ENCODE measurements at places on chromosomes 12 and 14.

DNA sequence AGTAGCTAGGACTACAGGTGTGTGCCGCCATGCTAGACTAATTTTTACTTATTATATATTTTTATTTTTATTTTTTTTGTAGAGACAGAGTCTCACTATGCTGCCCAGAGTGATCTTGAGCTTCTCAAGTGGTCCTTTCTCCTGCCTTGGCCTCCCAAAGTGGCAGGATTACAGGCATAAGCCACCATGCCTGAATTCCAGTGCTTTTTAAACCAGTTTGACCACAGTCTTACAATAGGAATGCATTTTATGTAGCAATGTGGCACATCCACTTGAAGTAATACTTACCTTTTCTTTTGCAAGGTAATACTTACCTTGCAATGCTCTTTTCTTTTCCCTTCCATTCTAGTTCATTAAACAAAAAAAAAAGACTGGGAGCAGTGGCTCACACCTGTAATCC lies 38.0 kb upstream of the CPM start:
- no peak for DNase-seq

- peak; percentile 5 for DNase-seq
These were observed 14.1 kb upstream of the ACSM4 start for GRCh38 chr12:7289743-7290142.

DNA sequence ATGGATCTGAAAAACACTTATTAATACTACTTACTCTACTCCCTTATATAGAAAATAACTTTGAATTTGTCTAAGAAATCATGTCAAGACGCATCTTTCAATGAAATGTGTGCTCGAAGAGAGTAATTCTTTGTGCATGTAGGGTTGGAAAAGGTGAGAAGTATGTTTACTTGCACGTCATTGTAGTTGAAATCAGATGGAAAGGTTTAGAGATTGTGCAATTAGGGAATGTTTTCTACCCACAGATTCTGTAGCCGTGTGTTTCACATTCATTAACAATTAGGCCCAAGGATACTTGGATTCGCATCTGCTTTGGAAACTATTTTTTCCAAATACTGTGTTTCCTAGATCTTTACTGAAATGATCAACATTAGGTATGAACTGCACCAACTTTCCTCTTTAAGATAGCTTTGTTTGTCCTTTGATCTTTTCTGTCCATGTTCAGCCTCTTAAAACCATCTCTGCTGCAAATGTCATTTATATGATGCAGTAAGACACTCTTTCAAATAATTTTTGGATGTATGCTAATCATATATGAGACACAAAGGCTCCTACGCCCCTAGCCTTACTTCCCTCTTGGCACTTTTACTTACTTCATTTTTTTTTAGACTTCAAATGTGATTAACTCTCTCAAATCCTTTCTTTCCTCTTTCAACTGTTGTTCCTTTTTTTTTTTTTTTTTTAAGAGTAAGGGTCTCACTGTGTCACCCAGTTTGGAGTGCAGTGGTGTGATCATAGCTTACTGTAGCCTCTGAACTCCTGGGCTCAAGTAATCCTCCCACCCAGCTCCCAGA lies 58.0 kb upstream of the PSMA6 start:
- peak; percentile 21 for DNase-seq

GRCh38 chr12:46500673-46501072 lies 128.1 kb upstream of the SLC38A2 start:
- DNase-seq: no peak

DNA sequence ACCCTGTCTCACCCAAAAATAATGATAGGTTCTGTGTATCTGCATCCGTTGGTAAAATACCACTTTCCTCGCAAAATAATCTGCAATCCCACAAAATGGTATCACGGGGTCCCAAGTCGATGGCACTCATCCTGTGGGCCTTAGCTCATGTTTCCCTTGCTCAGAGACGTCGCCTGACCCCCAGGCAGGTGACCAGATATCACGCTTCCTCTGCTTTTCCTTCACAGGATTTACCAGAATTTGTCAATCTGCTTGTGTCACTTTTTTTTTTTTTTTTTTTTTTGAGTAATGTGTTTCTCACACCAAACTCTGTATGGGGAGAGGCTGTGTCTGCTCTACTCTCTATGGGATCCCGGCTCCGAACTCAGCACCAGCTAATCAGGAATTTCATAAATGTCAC lies 162.7 kb downstream of the PRKCH start:
- no peak for DNase-seq

GRCh38 chr12:131537267-131537958 lies 173.5 kb upstream of the SFSWAP start:
- no peak for DNase-seq

GRCh38 chr14:100409651-100410050 lies 86.5 kb downstream of the SLC25A47 start:
- no peak for DNase-seq

- peak; percentile 47 for DNase-seq
These were observed 113.2 kb upstream of the MED13L start for GRCh38 chr12:116390401-116391335.

- no peak for DNase-seq
These were observed 108.8 kb upstream of the RFLNA start for GRCh38 chr12:124185971-124186686.

DNA sequence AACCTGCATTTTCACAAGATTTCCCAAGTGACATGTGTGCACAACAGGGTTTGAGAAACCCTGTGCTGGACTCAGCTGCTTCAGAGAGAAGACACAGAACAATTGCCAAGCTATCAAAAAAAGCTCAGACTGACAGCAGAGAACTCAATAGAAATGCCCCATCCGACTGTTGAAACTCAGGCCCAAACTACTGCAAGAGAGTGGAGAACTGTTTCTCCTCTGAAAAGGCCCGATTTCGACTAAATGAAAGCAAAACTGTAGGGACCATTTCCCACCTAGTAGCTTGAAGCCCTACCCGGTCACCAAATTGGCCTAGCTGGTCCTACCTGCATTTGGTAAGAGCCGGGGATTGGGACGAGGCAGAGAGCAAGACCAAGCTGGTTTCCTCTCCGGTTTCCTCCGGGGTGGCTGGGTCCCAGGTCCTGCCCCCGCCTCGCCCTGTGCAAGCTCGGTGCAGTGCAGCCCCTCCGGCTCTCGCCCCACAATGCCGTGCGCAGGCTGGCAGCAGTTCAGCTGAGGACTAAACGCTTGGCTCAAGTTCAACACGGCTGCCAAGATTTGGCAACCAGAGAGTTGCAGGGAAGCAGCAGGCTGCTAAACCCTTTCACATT lies 1180.6 kb downstream of the VRK1 start:
- DNase-seq: no peak

DNA sequence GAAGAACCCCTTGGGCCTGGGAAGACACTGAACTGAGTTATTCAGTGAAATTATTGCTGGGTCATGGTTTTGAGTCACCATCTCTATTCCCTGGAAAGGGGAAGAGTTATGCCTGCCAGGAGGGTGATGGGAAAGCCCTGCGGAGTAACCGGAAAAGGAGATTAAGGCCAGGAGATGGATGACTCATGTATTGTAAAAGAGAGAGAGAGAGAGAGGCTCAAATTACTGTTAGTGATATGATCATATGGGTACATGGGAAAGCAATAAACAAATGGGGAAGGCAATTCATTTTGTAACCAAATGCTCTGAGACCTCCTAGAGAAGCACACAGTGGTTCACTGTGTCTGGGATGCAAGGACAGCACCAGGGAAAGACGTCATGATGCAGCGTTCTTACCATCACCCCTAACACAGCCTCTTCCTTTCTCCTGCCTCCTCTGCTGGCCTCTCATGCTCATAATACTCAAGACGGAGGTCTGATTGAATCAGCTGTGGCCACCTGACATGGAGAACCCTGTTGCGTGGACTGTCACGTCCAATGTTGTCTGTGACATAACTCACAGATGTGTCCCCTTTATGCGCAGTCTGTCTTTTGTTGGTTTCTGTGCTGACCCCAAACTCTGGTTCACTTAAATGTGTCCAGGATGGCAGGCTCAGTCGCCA lies 243.7 kb downstream of the TMEM132D start:
- no peak for DNase-seq

DNA sequence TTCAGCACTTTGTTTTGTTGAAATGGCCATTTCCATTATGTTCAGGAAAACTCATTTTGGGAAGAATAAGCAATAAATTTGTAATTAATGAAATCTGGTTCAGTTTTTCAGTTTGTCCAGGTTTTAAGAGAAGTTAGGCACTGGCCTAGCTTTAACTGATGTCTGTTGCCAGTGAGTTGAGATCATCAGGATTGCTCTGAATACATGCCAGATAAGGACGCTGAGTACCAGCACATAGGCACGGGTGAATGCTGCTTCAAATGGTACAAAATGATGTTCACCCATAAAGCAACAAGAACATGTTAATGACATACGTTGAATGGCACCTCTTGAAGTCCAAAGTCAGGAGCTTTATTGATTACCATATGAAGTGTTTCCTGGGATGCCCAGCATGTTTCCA lies 46.5 kb downstream of the PIWIL1 start:
- no peak for DNase-seq

DNA sequence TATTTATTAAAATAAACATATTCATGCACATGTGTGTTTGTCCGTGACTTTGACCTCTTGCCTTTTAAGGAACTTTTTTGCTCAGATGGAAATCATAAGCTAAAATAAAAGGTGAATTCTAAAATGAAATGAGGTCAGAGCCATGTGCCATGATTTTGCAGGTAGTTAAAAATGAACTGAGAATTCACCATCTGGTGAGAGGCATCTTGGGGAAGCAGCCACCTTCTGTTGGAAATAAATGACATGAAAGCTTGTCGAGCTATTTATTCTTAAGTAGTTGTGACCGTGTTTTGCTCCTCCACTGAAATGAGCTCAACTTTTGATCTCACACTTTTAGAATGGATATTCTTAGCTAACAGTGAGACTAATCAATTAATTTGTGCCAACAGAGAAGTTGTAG lies 56.8 kb upstream of the CNOT2 start:
- DNase-seq: no peak

DNA sequence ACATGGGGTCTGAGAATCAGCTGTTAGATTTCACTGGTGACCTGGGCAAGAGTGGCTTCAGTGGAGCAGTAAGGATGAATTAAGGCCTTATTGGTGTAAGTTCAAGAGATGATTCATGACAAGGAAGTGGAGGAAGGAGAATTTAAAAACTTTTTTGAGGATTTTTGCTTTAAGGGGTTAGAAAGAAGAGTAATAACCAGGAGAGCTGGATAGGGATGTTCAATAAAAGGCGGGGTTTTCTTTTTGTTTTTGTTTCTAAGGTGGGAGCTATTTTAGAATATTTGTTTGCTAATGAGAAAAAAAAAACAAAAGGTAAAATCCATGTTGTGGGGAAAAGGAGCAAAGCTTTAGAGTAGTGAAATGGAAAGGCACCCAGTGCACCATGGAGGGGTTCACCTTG lies 15.2 kb upstream of the TUBA1B start:
- DNase-seq: no peak

DNA sequence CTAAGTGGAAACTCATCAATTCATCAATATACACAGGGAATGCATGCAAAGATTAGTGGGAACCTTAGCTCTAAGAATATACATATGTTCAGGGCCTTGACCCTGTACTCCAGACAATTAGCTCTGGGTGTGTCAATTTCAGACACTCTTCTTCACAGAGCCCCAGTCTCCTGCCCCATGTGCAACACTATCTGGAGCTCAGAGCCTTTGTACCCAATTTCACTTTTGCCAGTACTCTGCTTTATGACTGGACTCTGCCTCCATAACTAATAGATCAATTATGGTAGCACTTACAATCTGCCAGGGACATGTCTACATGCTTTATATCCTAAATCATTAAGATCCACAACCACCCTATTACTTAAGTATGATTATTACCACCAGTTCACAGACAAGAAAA lies 152.5 kb upstream of the PLEKHG7 start:
- no peak for DNase-seq

DNA sequence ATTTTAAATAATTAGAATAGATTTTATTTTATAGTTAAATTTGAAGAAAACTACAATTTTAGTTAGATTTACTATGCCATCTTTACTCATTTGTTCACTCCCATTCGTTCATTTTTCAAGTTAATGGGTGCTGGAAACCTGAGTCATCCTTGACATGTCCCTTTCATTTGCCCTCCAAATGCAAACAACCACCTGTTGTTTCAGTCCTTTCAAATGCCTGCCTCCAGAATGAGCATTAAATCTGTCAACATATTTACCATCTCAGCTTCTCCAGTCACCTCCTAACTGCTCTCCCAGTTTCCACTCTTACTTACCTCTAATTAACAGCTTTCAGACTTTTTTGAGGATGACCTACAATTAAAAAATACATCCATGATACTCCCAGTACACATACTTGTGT lies 375.5 kb downstream of the RAD51B start:
- DNase-seq: no peak

- peak; percentile 24 for DNase-seq
These were observed 26.0 kb upstream of the TMTC2 start for GRCh38 chr12:82660541-82661325.

DNA sequence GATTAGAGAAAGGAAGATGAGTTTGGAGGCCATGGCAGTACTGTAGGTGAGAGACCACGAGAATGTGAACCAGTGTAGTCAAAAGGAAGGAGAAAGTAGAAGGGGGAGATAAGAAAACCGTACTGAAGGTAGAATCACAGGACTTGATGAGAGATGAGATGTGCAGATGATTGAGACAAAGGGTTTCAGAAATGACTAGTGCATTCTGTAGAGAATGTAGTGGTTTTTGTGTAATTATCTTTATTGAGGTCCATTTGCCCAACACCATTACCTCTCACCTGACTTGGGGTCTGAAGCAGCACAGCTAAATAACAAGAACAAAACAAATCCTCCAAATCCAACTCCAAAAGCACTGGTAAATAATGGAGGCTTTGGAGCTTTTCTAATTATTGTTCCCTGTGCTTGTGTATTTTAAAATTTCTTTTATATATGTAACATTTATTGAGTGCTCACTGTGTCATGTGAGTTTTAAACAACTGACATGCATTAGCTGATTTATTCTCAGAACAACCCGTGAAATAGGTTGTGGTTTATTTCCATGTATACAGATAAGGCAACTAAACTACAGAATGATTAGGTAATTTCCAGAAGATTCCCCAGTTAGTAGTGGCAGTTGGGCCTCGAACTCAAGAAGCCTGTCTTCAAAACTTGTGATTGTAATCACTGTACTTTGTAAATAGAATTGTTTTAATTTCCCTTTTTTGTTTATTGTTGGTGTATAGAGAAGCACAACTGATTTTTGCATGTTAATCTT lies 390.0 kb downstream of the AEBP2 start:
- DNase-seq: no peak
